Stimulated activated CD4-positive, alpha-beta T cell treated with anti-CD3 and anti-CD28 coated beads, TNF-alpha, amount 100 ng/mL, for 1 hour (primary cell): ENCODE measurements at places on chromosomes 12 and 14.
A peak's percentile ranks its signal among the peaks of the same experiment; 100 is the strongest.

GRCh38 chr12:25813843-25814242, 144.6 kb upstream of the RASSF8 start:
- no peak for DNase-seq

DNA sequence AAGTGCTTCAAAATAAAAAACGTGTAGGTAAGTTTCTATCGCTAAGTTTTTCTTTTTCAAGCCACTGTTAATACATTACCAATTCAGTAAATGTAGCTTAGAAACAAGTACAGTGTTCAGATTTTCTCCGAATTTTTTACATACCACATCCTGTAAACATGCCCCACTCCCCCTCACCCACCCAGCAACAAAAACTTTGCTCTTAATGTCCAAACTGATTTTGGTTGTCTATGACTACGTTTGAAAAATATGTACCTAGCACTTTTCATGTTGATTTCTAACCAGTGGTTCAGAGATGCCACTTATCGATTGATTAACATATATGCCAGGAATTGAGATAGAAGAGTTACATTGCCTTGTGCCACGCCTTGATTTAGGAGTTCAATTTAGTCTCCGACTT, 663 bp upstream of the LIN7A start:
- no peak for DNase-seq

DNA sequence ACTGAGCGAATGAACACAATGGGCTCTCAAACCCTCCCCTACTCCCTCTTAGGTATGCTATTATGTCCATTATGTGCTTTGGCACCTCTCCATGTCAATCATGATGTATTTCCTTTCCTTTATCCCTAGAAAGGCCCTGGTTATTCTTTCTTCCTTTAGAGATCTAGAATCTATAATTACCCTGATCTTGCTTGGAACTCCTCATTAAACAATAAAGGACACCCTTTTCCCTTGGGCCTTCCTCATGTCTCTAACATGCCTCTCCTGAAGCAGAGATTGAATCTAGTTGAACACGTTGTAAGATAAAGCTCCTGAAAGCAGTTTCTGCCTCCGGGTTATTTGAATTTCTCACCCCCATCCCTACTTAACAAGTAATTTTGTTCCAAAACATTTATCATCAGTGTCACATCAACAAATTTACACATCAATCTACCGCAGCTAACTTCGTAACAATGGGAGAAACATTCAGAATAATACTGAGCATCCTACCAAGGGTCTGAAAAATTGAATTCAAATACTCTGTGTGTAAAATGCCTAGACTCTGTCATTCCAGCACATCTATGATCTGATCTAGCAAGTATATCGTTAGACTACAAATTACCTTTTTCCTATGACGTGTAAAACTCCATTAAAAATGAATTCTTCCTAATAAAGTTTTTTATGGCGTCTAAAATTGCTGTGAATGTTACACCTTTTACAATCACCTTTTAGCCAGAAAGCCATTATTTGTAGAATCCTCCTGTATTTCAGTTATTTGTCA, 5.4 kb downstream of the USP44 start:
- no peak for DNase-seq

DNA sequence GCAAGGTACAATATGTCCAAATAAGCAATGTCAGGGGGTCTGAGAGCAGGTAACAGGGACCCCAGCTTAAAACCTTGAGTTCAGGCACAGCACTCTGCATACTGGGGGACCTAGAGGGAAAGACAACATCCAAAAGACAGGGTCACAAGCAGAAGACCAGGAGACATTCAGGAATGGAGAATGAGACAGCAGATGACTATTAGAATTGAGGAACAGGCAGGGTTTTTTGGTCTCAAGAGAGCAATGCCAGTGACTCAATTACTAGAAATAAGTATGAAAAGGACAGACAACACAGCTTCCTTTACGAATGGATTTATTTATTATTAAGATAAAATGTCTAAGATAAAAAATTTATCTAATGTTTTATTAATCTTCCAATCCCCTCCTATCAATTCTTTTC, 223.0 kb downstream of the PTPRO start:
- no peak for DNase-seq

GRCh38 chr12:129208566-129208965, 355.3 kb downstream of the GLT1D1 start:
- no peak for DNase-seq

- no peak for DNase-seq
These were observed 19.8 kb upstream of the CABP1 start for GRCh38 chr12:120620624-120621023.

DNA sequence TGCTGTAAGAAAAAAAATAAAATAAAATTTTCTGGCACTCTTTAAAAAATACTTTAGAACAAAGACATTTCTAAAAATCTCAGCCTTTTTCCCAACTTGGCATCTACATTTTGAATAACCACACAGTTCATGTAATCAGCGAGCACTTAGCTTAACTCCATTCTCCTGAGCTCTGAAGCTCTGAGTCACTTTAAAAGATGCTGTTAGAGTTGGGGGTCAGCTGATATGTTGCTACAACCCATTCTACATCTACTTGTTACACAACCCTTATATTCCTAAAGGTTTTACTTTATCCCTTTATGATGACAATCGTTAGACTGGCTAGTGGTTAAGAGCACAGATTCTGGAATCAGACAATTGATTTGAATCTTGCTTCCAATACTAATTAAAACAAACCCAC, 48.3 kb downstream of the SLC41A2 start:
- no peak for DNase-seq

DNA sequence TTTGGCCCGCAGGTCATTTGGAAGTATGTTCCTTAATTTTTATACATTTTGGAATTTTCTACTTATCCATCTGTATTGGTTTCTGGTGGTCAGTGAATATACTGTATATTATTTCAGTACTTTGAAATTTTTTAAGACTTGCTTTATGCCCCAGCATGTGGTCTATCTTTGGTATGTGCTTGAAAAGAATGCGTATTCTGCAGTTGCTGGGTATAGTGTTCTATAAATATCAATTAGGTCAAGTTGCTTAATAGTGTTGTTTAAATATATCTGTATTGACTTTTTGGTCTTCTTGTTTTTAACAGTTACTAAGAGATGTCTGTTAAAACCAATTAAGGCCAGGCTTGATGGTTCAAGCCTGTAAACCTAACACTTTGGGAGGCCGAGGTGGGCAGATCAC, 21.7 kb upstream of the SIX1 start:
- DNase-seq = no peak

- DNase-seq = no peak
These were observed 668 bp downstream of the TMEM260 start for GRCh38 chr14:56580221-56580711.

GRCh38 chr12:91179315-91179714, 3.3 kb downstream of the DCN start:
- DNase-seq = no peak

DNA sequence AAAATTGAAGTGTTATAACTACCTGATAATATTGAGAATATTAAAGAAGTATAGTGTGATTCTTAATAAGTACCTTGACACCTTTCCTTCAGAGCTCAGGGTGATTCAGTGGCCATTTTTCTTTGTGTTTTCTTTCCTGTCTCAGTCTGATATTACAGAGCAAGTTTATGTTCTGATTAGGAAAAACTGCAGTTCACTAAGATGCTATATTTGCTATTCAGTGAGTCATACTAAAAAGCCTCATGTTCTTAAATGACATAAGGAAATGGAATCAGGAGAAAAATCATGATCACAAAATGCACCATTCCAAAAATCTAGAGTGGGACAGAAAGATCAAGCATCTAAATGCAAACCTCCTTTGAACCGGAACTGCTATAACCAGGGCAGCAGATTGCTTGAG, 390.6 kb upstream of the ATP2B1 start:
- no peak for DNase-seq

GRCh38 chr12:14665354-14666348, 30.7 kb downstream of the GUCY2C start:
- no peak for DNase-seq

GRCh38 chr14:26870722-26871617, 273.1 kb upstream of the NOVA1 start:
- DNase-seq = no peak

- DNase-seq = no peak
These were observed 176.4 kb upstream of the RPH3A start for GRCh38 chr12:112615196-112615595.

GRCh38 chr12:65500091-65500900, 221.8 kb downstream of the MSRB3 start:
- no peak for DNase-seq

DNA sequence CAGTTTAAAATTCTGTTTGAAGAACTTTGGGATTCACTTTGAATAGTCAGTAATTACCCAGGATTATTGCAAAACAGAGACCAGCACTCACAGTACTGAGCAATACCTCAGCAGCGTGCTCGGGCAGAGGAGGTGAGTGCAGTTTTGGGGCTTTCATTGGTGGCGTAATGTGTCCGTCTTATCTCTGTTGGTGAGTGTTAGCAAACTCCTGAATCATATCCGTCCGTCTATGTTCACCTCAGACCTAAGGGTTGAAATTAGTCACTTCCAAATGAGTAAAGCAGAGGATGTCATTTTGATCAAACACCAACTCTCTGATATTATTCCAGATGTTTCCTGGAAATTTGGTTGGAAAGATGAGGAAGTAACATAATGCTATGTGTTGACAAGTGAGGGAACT, 82.8 kb downstream of the BORCS5 start:
- DNase-seq = peak; percentile 35

DNA sequence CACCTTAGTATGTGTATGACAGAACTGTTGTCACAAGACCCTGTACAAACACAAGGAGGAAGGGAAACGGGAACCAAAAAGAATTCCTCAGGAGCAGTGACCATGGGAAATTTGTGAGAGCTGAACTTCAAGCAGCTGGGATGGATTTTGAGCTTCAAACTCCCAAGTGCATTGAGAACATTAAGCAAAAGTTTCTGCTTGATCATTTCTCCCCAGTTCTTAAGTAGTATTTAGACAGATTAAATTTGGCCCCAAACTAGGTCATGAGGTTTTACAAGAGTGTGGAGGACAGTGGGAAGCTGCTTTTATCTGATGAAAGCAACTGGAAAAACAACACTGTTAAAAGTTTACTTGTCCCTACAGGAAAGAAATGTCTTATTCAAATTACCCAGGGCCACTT, 206.0 kb upstream of the DCN start:
- DNase-seq = no peak

DNA sequence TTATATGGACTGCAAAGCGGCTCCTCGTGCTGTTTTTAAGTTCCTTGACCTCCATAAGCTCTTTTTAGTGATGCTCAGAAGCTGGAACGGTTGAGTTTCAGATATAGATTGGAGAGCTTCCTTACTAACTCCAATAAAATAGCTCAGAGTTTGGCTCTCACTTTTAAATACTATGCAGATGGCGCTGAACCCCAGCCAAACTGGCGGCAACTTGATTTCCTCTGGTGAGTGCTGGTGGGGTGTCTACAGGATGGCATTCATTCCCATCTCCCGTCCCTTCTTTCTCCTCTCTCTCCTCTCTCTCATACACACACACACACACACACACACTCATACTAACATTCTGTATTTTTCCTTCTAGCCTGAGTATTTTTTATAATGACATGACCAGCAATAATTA, 346.3 kb downstream of the ETNK1 start:
- no peak for DNase-seq

DNA sequence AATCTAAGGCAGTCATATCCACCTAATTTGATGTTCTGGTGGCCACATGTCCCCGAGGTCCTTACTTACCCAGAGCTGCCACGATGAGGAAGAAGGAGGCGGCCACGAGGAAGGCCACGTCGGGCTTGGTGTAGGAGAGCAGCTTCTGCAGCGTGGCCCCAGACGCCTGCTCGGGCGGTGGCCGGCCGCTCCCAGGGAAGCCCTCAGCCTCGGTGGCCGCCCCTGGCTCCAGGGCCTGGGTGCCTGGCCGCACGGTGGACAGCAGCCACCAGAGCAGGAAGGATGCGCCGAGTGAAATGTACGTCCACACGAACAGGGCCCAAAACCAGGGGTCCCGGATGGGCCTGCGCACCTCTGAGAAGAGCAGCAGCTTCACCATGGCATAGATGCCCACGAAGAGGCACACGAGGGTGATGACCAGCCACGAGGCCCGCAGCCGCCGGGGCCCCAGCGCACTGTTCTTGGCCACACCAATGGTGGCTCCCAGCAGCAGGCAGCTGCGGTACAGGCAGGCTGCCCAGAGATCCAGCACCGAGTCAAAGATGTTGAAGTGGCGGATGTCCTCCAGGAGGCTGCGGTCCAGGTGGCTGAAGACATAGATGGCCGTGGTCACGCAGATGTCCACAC, 6.6 kb downstream of the ABCB9 start:
- no peak for DNase-seq

GRCh38 chr14:78593949-78594348, 423.8 kb downstream of the NRXN3 start:
- DNase-seq = no peak

DNA sequence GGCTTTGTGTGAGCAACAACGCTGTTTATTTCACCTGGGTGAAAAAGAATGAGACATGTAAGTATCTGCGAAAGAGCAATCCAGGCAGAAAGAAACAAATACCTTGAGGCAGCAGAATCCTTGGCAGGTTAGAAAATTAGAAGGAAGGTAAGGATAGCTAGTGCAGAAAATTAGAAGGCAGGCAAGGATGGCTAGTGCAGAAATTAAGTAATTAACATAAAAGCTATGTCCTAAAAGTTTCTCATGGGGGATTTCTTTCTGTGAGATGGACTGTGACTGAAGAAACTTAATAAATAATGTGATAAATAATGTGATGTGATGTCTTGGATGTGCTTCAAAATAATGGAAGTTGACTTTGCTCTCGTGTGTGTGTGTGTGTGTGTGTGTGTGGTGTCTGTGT, 9.9 kb upstream of the TRIP11 start:
- DNase-seq = no peak

DNA sequence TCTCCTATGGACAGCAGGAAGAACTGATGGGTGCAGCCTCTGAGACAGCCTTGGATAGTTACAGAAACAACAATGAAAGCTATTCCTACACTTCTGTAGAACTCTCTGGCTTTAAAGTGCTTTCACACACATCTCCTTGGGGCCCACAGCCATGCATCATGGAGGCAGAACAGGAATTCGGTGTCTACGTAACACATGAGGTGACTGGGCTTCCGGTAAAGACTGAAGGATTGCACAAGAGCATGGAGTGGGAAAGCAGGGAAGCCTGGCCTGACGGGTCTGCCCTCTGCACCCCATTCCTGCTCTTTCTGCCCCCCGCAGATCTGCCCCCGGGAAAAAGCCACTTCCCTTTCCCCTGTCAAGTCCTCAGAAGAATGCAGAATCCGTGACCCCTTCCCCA, 82.6 kb downstream of the VWF start:
- DNase-seq = no peak

DNA sequence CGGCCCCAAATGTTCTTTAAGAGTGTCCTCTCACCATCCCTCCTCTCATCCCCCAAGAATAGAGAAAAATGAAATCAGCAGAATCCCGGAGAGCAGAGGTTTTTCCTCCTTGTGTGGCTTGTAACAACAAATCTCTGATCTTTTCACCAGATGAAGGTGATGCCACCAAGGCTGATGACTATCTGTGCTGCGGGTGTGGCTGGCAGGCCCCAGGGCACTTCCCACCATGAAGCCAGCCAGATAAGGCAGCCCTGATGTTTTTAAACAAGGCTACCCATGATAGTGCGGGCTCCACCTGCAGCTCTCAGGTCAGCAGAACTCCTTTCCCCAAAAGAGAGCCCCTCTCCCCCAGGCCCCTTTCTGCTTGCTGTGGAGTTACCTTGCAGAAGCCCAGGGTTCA, 58.0 kb upstream of the PARP11 start:
- DNase-seq = no peak

GRCh38 chr12:50786498-50787231, 22.8 kb downstream of the ATF1 start:
- no peak for DNase-seq
